ENCODE measurements at places on chromosomes 7 and 10. TPM values are rescaled to one million over a fixed set of nuclear protein-coding genes. Genes with fewer than 3 reads are reported as not detected.
A peak's percentile ranks its signal among the peaks of the same experiment; 100 is the strongest.

Gene TUBAL3
- total RNA-seq, result not detected

Gene NME8
- total RNA-seq, result not detected

DNA sequence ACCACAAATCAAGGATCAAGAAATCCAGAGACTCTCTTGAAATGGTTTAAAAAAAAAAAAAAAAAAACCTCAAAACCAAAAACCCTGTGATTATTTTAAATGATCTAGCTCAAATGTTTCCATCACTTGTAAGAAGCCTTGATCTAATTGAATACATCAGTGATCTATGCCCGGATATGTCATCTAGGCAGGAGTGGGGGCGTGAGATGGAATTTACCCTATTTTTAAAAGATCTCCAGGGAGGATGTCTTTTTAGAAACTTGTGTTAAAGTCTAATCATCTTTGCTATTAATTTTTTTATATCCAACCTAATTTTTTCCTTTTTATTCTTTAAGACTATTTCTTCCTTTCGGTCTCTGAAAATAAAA, 101.4 kb upstream of the PDLIM1 start:
- DNase-seq, result no peak

DNA sequence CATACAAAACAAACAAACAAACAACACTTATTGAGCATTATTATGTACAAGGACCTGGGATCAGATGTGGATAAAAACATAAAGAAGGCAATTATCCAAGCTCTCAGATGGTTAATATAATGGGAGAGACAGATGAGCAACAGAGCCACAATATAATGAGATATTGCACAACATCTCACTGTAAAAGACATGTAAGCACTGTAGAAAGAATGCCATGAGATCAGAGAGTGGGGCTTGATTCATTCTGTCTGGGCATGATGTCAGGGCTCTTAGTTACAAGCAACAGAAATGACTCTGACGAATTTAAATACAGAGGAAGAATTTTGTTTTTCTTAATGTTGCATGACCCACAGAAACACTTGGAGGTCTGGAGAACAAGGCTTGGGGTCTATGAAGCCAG, 164.7 kb upstream of the PLXDC2 start:
- DNase-seq, result peak; percentile 19

GRCh38 chr7:69844264-69844868, 246.1 kb downstream of the AUTS2 start:
- DNase-seq, result no peak

GRCh38 chr7:127411176-127411575, 18.7 kb upstream of the ZNF800 start:
- no peak for DNase-seq

GRCh38 chr10:114911801-114912469, 26.1 kb upstream of the TRUB1 start:
- DNase-seq, result no peak

All from M059J (cell line).